Activated naive CD8-positive, alpha-beta T cell treated with anti-CD3 and anti-CD28 coated beads for 36 hours (primary cell): ENCODE measurements at places on chromosomes 7 and 10.

- H3K36me3 ChIP-seq = no peaks in the 10 kb centered on the region
- H3K27me3 ChIP-seq = peaks cover 4% of the 10 kb centered on the region
- no peak overlapping the region for H3K4me3 ChIP-seq
- H3K4me1 ChIP-seq = no peaks in the 10 kb centered on the region
- no peak for DNase-seq
- no peak overlapping the region for H3K27ac ChIP-seq
These were observed 22.0 kb upstream of the LMTK2 start for GRCh38 chr7:98084631-98085030.

DNA sequence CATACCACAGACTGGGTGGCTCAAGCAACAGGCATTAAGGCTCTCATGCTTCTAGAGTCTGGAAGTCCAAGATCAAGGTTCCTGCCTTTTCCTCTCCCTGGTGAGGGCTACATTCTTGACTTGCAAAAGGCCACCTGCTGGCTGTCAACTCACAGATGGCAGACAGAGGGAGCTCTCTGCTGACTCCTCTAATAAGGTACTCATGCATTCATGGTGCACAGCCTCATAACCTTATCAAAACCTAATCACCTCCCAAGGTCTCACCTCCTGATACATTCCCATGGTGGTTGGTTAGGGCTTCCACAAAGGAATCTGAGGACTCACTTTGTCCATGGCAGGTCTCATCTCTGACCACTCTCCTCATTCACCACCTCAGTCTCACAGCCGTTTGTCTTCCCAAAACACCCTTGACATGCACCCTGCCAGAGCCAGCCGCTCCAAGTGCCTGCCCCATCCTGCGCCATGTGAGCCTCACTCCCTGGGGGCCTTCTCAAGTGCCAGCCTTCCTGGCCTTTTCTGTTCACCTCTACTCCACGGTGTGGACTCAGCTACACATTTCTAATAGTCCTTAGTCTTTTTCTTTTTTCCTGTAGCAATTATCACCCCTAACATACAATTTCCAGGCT lies 400.3 kb upstream of the ADARB2 start:
- no peak overlapping the region for H3K27ac ChIP-seq
- H3K36me3 ChIP-seq = no peaks in the 10 kb centered on the region
- no peaks in the 10 kb centered on the region for H3K4me1 ChIP-seq
- DNase-seq = no peak
- no peak overlapping the region for H3K4me3 ChIP-seq

DNA sequence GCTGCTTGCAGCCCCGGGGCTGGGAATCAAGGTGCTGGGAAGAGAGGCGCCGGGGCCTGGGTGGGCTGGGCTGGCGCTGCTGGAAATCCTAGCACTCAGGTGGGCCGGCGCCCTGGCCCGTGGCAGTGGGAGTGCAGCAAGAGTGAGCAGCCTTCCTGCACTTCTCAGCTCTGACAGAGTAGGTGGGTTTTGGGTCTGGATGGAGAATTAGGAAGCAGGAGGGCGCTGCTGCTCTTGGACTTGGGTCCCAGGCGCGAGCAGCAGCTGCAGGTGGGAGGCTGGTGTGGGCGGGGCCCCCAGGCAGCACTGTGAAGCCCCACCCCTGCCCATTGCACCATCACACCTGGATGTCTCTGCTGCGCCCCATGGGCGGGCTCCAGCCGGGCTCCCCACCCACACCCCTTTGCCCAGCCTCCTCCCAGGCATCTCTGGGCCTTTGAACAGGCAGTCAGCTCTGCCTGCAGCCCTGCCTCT lies 6.0 kb downstream of the BRI3 start:
- no peak overlapping the region for H3K27ac ChIP-seq
- no peak overlapping the region for H3K4me3 ChIP-seq

DNA sequence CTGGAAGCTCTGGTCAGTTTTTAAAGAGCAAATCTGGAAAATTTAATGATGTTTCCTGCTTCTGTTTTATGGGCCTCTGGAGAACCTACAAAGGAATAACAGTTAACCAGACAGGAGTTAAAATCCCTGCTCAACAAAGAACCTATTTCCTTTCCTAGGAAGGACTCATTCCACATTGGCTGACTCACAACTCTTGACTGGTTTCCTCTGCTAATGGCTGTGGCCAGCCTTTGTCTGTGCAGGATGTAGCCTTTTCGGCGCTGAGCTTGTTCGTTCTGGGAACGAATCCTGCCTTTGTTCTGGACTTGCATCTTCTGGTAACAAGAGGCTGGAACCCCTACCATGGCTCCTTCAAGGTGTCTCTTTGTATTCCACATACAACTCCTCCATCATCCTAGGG lies 112.8 kb upstream of the PDCD4 start:
- no peak overlapping the region for H3K27ac ChIP-seq
- H3K4me1 ChIP-seq = peaks cover 12% of the 10 kb centered on the region
- peaks cover 6% of the 10 kb centered on the region for H3K36me3 ChIP-seq

DNA sequence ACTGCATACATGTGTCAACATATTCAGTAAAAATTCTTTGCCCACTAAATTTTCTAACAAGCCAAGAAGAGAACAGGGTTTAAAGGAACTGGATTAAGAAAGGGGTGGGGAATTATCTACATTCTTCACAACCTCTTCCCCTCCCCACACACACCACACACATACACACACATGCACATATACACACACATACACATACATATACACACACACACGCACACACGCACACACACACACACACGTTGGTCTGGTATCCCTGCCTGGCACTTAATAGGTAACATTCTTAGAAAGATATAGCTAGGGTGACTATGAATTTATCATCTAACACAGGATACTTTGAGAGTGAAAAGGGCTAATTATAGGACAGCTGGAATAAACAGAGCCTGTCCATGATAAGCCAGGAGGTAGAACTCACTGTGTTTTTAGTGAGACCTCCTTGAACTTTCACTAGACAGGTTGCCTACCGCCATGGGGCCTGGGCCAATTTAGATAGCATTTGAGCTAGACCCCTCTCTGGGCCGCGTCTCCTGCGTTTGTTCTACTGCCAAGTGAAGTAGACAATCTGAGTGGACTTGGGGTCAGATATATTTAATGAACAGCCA lies 33.1 kb upstream of the EPC1 start:
- H3K27ac ChIP-seq = no peak overlapping the region
- H3K4me3 ChIP-seq = no peak overlapping the region
- H3K36me3 ChIP-seq = no peaks in the 10 kb centered on the region
- no peaks in the 10 kb centered on the region for H3K27me3 ChIP-seq
- no peak for DNase-seq
- peaks cover 14% of the 10 kb centered on the region for H3K4me1 ChIP-seq

DNA sequence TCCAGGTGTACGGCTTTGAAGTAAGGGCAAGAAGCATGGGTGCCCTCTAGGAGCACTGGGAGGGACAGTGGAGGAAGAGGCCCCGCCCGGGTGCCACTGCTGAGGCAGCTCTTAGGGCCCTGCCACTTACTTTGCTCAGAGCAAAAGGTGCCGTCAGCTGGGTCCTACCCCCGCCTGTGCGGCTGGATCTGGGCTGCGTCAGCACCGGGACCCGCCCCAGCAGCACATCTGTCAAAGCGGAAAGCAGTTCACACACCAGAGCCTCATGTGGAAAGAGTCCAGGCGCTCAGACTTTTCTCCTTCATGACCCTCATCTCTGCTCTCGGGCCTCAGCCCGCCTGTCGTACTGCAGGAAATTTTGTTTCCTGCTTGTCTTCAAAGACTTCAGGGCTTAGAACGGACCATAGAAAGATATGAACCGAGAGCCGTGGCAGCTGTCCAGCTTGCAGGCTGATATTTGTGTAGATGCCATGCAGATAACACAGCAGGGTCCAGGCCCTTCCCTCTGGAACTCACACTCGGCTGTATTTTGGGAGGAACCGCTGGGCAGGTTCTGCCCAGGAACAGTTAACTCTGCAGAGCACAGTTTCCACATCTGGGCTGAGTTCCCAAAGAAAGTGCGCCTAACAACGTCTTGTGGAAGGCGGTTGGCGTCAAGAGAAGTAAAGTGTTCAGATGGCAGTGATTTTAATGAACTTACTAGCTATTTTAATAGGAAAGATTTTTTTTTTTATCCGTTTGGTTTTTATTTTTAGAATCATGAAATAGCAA lies 44.3 kb upstream of the PRKAR1B start:
- H3K27ac ChIP-seq = no peak overlapping the region
- H3K4me3 ChIP-seq = no peak overlapping the region
- no peak for DNase-seq
- no peaks in the 10 kb centered on the region for H3K27me3 ChIP-seq
- peaks cover 17% of the 10 kb centered on the region for H3K36me3 ChIP-seq
- no peaks in the 10 kb centered on the region for H3K4me1 ChIP-seq

DNA sequence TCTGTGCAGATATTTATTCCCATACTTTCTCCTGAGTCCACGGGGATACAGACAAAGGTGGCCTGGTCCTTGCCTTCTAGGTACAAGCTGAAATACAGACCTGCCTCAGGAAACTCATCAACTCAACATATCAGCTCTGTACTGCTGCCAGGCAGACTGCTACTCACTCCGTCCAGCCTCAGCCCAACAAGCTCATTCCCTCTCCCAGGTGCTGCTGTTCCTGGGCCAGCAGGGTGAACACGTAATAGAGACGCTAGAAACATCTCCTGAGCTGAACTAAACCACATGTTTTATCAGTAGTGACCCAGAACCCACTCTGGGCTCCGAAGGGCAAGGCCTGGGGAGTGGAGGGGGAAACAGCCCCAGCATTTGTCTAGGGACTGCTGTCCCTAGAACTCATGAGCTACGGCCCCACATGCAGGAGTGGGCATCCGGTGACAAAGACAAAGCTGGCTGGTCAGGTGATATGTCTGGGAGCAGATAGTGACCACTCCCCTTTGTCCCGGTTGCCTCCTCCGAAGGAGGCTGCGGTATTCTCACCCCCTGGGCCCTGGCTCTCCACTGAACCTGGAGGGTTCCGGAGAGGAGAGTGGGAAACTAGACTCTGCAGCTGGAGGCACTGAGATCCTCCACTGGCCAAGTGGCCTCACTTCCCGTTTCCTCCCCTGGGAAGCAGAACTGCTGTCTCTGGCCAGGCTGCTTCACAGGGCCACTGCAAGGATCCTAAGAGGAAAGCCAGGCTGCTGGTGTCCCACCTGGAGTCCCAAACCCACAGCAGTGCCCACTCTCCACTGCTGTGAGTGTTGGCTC lies 116.1 kb downstream of the FAM53B start:
- DNase-seq = no peak
- H3K27me3 ChIP-seq = no peaks in the 10 kb centered on the region
- peaks cover 37% of the 10 kb centered on the region for H3K4me1 ChIP-seq
- H3K27ac ChIP-seq = no peak overlapping the region
- H3K36me3 ChIP-seq = no peaks in the 10 kb centered on the region

- no peaks in the 10 kb centered on the region for H3K36me3 ChIP-seq
- H3K27me3 ChIP-seq = peaks cover 5% of the 10 kb centered on the region
- no peak for DNase-seq
- H3K27ac ChIP-seq = no peak overlapping the region
- H3K4me3 ChIP-seq = no peak overlapping the region
These were observed 165.8 kb downstream of the TMEM178B start for GRCh38 chr7:141239661-141240060.

- peaks cover 5% of the 10 kb centered on the region for H3K36me3 ChIP-seq
- no peak overlapping the region for H3K4me3 ChIP-seq
- peaks cover 31% of the 10 kb centered on the region for H3K4me1 ChIP-seq
- H3K27ac ChIP-seq = no peak overlapping the region
- no peaks in the 10 kb centered on the region for H3K27me3 ChIP-seq
These were observed 47.6 kb downstream of the VOPP1 start for GRCh38 chr7:55524558-55525310.

- no peak overlapping the region for H3K4me3 ChIP-seq
- H3K27me3 ChIP-seq = peaks cover 16% of the 10 kb centered on the region
- no peak for DNase-seq
- H3K27ac ChIP-seq = no peak overlapping the region
- H3K4me1 ChIP-seq = peaks cover 6% of the 10 kb centered on the region
- no peaks in the 10 kb centered on the region for H3K36me3 ChIP-seq
These were observed 65.9 kb downstream of the GOLGA7B start for GRCh38 chr10:97915346-97916131.

DNA sequence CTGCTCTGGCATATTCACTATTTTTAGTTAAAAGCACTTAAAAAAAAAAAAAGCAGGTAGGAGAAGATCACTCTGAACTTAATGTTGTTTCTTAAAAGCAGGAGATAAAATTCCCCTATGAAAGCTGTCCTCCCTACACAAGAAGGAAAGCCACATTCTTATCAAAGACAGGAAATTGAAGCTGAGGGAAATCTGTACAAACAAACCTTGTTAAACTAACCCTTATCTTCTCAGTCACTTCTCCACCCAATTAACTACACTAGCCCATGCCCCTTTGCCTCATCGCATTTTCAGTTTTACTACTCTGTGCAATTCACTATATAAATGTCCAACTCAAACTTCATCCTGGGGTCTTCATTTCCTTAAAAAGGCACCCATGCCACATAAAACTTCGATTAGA lies 2.7 kb upstream of the CDCA7L start:
- H3K36me3 ChIP-seq = peaks cover 6% of the 10 kb centered on the region
- H3K27ac ChIP-seq = no peak overlapping the region
- no peaks in the 10 kb centered on the region for H3K27me3 ChIP-seq
- H3K4me1 ChIP-seq = peaks cover 37% of the 10 kb centered on the region
- H3K4me3 ChIP-seq = no peak overlapping the region

GRCh38 chr10:14185316-14186045 lies 145.2 kb downstream of the FRMD4A start:
- peak; percentile 73 for DNase-seq
- H3K4me1 ChIP-seq = peaks cover 24% of the 10 kb centered on the region
- H3K4me3 ChIP-seq = peak overlapping the region; percentile 64
- H3K27ac ChIP-seq = peak overlapping the region; percentile 98
- peaks cover 4% of the 10 kb centered on the region for H3K36me3 ChIP-seq

GRCh38 chr7:85094046-85094725 lies 92.7 kb downstream of the SEMA3D start:
- no peak overlapping the region for H3K4me3 ChIP-seq
- no peak overlapping the region for H3K27ac ChIP-seq
- H3K27me3 ChIP-seq = no peaks in the 10 kb centered on the region
- no peaks in the 10 kb centered on the region for H3K36me3 ChIP-seq

GRCh38 chr7:64632029-64632428 lies 33.9 kb upstream of the ZNF107 start:
- DNase-seq = no peak
- H3K4me3 ChIP-seq = no peak overlapping the region
- H3K27me3 ChIP-seq = no peaks in the 10 kb centered on the region
- H3K36me3 ChIP-seq = no peaks in the 10 kb centered on the region
- H3K27ac ChIP-seq = no peak overlapping the region

DNA sequence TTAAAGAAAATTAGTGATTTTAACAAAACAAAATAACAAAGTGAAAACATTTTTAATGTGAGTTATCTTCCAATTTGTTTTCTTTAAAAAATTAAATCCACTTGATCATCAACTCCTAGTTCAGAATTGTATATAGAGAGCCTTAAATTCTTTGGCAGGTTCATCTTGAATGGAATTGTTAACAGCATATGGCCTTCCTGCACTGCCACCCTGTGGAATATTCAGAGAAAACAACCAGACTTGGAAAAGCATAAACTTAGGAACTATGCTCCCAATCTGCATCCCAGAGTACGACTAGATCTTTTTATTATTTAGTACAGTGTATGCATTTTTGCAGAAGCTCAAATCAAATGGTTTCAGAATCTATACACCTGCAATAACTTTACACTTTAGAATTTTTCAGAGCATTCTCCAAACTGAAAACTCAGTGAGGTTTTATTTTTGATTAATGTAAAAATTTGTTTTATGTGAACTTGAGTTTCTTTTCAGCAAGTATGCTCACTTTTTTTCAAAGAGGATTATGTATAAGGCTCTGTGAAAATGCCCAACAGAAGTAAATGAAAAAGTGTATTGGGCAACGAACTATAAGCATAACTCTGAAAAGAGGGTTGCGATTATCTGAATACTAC lies 44.9 kb upstream of the ANK3 start:
- H3K4me3 ChIP-seq = no peak overlapping the region
- H3K4me1 ChIP-seq = no peaks in the 10 kb centered on the region
- no peaks in the 10 kb centered on the region for H3K27me3 ChIP-seq
- no peaks in the 10 kb centered on the region for H3K36me3 ChIP-seq
- DNase-seq = no peak
